GM23248 (cell line): ENCODE measurements at places on chromosomes 11 and 22. TPM values are rescaled to one million over a fixed set of nuclear protein-coding genes. Genes with fewer than 3 reads are reported as not detected.

Gene PLAAT3
- total RNA-seq, result 1.8 and 4.3 TPM in 2 replicates

Gene ZNF143
- total RNA-seq, result 5.3 and 20.5 TPM in 2 replicates

Gene OTOG
- total RNA-seq, result not detected in 2 replicates

Gene LRRC32
- 4.2 and 7.9 TPM in 2 replicates for total RNA-seq

Gene MRGPRX3
- not detected in 2 replicates for total RNA-seq

Gene BIRC3
- total RNA-seq, result 0.89 and 0.97 TPM in 2 replicates

- no peak for DNase-seq
These were observed 8.9 kb downstream of the HIRA start for GRCh38 chr22:19422440-19423301.

- peak; percentile 92 for DNase-seq
These were observed at the start of gene ATF4 for GRCh38 chr22:39520226-39521105. Gene ATF4 (plus strand): TSS chr22:39520562. CDS start chr22:39521446, 884 bp downstream.

DNA sequence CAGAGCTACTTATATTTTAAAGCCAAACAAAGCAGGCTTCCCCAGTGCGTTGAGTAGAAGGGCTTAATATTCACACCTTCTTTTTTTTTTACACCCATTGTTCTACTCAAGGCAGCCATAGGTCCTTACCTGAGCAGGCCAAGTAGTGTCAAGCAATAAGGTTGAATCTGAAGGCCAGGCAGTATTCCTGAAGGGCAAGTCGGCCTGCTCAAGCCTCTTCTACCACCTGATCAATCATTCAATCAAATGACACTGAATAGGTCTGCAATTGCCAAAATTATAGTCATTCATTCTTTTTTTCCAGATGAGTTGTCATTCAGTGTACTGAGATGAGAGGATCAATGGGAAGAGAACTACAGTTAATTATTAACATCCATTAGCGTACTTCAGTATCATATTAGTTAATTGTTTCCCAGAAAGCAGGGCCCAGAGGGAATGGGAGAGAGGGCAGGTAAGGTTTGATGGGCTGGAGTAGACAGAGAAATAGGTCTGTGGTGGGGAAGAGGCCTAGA lies 11.9 kb upstream of the PPP2R1B start:
- no peak for DNase-seq

GRCh38 chr11:123474994-123475393 lies 44.9 kb downstream of the GRAMD1B start:
- DNase-seq, result no peak
